NCI-H2081 (cell line): ENCODE measurements at places on chromosomes 16 and 17.

DNA sequence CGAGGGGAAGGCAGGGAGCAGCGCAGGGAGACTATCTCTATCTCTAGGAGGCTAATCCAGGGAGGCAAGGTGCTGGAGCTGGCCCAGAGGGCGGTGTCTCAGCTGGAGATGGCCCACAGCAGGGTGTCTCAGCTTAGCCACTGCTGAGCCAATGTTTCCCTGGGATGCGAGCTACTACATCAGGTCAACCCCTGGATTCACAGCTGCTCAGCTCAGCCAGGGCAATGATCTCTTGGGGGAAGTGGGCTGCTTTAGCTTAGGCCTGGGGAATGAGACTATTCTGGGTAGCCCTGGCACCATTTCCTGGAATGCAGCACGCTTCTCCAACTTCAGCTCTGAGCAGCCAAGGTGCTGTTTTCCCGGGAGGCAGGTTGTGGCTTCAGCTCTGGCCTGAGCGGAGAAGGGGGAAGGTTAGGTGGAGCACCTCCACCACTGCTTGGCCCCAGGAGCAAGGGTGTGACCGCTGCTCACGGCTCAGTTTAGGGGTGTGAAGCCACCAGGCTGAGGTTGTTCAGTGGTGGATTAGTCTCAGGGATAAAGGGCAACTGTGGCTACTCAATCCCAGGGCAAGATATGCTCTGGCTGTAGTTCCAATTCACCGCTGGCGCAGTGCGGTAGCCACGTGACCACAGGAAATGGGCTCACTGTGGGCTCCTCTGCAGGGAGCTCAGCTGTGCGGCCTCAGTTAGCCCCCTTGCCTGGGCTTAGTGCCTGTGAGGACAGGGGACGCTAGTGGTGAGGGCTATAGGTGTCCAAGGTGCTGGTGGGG is 5.2 kb upstream of the PRSS21 start:
- no peak for DNase-seq

DNA sequence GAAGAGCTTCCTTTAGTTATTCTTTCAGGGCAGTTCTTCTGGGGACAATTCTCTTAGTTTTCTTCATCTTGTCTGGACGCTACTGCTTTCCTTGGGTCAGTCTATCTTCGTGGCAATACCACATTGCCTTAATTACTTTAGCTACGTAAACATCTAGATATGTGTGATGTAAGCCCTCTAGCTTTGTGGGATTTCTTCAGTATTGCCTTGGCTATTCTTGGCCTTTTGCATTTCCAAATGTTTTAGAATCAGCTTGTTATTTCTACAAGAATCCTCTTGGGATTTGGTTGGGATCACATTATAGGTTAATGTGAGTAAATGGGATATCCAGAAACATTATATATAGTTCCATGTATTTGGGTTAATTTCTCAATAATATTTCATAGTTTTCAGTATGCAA is 9.0 kb upstream of the ST6GALNAC2 start:
- no peak for DNase-seq

DNA sequence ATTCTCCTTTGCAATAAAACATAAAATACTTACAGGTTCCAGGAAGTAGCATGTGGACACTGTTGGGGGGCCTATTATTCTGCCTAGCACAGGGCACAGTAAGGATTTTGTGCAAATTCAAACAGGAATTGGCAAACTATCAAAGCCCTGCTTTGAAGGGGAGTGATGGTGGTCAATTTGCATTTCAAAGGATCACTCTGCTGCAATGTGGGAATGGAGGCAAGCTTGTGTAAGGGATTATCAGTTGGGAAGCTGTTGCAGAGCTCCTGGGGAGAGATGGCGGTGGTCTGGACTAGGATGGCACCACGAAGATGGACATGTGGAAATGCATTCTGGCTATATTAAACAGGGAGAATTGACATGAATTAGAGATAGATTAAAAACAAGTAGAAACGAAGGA is 990.7 kb upstream of the RBFOX1 start:
- no peak for DNase-seq

- DNase-seq = no peak
Measured at GRCh38 chr16:13178318-13178717, 276.9 kb downstream of the SHISA9 start.

DNA sequence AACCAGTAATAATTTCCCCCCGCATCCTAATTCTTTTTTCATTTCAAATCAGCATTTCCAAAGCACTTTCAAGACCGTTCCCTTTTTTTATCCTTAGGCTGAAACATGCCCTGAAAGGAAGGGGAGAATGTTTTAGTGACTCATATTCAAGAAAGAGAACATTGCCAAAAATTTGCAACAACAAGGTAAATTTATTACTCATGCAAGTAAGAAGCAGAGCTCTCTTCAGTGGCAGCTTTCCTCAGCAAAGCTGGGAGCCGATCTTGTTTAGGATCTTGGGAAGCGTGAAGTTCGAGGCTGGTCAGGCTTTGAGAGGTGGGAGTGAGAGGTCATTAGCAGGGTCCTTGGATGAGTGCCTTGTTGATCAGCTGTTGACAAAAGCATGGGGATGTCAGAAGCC is 129.5 kb downstream of the PRKCA start:
- no peak for DNase-seq

DNA sequence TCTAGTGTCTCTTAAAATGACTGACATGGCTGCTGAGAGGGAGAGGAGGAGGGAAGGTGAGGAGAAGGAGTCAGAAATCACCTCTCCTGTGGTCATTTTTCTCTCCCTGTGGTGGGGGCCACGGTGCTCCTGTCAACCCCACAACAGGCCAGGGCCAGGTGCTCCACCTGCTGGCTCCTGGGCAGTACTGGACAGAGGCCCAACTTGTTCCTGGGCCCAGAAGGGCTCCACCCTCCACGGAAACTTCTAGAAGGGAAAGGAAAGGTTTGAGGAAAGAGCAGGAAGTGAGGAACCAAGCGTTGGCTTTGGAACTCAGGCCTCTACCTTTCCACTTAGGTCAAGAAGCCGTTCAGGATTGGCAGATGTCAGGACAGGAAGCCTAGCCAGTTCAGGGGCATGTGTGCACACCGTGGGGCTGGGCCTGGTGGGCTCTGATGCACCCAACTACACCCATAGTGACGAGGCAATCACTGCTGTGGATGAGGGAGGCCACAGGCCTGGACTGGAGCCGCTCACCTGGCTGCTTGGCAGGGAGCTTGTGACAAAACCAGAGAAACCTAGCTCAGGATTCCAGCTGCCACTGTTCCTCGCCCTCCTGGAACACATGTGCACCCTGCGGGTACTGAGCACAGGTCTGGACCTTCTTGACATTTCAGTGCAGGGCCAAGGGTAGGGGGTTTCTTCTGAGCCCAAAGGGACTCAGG is 36.1 kb downstream of the WNT3 start:
- no peak for DNase-seq

- DNase-seq = no peak
Measured at GRCh38 chr17:51667706-51668083, 407.3 kb downstream of the UTP18 start.

DNA sequence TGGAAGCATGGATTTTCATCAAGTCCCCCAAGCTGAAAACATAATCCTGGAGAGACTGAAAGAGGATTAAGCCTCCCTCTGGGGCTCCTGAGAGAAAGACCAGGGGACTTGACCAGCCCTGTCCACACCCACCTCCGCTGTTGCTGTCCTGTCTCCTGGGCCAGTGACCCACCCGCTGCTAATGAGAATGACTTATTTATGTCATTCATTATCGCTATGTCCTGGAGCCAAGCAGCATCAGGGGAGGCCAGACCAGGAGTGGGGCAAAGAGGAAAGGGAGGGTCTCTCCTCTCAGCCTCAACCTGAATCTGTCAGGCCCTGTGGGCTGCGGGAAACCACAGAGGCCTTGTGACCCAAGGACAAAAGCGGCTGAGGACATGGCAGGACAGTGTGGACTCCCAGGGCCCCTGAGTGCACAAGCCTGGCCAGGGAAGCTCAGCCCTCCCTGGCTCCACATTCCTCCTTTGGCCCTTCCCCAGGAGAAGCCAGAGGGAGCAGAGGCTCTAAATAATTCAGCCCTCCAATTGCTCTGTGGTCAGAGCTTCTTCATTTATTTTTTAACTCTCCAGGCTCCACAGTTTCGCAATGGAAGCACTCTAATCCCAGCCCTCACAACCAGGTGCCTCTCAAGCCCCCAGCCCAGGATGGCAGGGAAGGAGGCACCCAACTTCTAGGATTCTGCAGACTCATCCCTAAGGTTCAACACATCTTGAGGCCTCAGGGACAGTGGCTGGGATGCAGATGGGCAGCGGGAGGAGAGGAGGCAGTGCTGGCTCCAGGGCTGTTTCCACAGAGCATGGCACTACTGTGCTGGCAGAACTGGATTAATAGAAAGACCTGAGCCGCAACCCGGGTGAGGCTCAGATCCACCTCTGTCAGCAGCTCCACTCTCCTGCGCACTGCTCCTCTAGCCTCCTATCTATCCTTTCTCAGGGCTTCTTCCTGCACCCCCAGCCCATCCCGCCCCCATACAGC is 19.1 kb downstream of the CUEDC1 start:
- no peak for DNase-seq

DNA sequence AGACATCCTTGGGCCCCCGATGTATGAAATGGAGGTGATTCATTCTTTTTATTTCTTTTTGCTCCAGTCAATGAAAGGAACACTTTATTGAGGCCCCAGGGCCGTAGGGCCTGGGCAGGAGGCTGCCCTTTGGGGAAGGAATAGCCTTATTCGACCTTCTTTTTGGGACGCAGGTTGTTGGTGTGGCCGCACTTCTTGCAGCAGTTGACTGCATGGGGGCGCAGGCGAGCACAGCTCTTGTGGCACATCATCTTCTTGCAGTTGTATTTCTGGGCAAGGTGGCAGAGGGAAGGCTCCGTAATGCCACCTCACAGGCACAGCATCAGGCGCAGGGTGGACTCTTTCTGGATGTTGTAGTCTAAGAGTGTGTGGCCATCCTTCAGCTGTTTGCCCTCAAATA is 50.9 kb downstream of the SIAH1 start:
- no peak for DNase-seq

DNA sequence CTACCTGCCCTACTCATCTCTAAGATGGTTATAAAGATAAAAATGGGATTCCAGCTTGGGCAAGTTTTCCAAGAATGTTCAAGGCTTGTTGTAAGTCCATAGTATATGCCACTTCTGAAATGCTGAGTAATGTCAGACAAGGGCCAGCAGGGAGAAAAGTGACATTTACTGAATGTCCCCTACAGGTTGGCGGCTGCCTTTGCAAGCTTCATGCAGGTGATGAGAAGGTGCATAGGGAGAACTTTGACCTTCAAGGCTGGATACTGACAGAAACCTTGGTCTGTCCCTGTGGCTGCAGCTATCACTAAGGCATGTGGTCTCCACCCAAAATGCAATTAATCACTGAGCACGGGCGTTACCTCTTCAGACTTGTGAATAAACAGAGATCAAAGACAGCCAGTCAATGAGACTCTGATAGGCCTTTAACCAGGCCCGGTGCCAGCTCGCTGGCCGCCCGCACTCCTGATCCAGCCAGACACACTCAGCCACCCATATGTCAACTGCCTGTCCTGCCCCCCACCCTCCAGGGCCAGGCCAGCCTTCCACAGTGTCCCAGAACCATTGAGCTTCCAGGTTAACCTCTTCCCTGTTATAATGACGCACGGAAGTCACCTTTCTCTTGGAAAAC is 26.8 kb upstream of the AXIN2 start:
- DNase-seq = no peak

DNA sequence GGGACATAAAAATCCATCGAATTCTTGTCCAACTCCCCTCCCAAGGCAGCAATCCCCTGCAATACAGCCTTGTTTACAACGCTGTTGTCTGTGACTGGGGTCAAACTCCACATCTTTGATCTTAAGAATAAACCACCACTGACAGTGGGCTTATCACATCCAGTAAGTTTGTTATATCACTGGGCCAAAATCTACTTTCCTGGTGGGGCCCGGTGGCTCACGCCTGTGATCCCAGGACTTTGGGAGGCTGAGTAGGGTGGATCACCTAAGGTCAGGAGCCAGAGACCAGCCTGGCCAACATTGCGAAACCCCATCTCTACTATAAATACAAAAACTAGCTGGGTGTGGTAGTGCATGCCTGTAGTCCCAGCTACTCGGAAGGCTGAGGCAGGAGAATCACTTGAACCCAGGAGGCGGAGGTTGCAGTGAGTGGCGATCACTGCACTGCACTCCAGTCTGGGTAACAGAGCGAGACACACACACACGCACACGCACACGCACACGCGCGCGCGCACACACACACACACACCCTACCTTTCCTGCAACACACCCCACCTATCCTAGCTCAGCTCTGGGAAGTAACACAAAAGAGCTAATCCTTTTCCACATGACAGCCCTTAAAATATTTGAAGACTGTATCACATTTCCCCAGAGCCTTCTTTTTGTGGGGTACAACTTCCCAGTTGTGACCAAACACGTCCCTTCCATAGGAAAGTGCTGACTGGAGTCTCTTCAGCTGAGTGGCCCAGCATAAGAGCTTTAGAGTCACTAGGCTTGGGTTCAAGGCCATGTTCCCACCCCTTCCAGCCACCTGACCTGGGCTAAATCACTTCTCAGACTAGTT is 20.9 kb upstream of the ABCC1 start:
- no peak for DNase-seq

DNA sequence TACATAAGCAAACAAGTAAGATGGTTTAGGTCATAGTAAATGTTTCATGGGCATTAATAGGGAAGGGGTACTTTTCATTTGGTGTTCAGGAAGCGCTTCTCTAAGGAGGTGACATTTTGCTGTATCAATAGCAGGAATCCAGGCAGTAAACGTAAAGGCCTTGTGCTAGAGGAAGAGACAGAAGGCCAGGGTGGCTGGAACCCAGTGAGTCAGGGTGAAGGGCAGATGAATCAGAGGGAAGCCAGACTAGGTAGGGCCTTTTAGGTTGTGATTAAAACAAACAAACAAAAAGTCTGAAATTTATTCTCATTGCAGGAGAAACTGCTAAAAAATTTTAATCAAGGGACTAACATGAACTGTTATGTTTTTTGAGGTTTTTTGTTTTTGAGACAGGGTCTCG is 6.5 kb downstream of the BMERB1 start:
- DNase-seq = no peak

DNA sequence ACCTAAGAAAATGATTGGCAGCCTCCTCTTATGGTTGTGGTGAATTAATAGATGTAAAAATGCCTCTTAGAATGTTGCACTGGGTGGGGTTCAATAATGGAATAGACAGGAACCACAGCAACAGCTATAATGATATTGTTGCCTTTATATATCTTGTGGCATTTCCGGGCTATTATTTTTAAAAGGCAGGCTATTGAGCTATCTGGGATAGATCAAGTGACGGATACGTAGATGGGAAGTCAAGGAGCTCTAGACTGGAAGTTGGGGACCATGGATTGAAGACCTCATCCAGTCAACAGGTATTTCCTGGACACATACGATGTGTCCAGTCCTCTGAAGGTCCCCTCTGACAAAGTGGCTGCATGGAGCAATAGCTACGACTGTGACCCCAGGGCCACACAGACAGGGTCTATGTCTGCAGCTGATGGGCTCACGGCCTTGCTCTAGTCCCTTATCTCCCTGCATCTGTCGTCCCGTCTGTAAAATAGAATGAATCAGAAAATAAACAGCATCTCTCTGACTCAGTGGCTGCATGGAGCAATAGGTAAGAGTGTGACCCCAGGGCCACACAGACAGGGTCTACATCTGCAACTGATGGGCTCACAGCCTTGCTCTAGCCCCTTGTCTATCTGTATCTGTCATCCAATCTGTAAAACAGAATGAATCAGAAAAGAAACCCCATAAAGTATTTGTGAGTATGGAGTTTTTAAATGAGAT is 117.7 kb upstream of the FOXF1 start:
- no peak for DNase-seq
